NCI-H1930 (cell line): ENCODE measurements at places on chromosomes 3 and 15.

DNA sequence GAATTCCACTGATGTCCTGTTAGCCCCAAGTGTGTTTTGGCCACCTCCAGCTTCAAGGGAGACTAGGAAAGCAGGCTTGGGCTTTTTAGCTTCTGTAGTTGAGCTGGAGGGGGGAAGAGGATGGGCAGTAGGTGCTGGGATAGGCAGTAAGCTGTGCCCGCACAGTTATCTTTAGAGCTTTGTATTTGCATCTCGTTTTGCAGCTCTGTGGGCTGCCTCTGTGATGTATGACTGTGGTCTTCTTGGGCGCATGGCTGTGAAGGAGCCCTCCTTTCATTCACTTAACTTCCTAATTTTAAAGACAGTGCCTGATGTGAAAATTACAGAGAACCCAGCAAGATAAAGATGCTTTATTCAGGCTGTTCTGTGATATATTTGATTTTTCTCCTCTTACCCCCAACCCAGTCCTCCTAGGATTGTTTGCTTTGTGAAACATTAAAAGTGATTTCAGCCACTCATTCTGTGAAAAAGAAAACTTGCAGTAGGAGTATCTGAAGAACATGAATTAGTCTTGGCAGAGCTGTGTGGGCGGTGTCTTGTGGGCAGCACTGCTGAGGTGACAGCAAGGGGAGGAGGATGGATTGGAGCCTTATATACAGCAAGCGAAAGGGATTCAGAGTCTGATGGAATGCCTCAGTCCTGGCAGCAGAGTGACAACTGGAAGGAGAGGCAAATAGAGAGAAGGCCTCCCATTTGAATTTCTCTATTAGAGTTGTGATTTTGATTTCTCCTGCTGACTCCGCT lies 74.3 kb downstream of the LARS2 start:
- no peak for DNase-seq

GRCh38 chr3:14793126-14793857 lies 25.5 kb upstream of the FGD5 start:
- no peak for DNase-seq

GRCh38 chr3:133138017-133138416 lies 99.8 kb downstream of the TMEM108 start:
- DNase-seq = no peak

DNA sequence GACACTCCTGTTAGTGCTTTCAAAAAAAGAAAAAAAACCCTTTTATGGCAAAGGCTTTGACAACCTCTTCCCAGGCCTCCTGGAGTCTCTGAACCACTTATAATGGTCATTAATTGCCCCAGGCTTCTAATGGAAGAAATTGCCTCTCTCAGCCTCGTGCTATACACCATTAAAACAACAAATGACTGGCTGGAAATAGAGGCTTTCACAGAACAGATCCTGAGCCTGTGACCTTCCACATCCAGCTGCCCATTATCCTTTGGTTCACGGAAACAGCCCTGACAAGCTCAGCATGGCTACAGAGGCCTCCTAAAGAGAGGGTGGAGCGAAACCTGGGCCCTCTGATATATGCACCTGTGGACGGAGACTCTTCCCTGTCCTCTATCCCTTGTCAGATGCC lies 26.8 kb upstream of the MKRN3 start:
- DNase-seq = no peak

DNA sequence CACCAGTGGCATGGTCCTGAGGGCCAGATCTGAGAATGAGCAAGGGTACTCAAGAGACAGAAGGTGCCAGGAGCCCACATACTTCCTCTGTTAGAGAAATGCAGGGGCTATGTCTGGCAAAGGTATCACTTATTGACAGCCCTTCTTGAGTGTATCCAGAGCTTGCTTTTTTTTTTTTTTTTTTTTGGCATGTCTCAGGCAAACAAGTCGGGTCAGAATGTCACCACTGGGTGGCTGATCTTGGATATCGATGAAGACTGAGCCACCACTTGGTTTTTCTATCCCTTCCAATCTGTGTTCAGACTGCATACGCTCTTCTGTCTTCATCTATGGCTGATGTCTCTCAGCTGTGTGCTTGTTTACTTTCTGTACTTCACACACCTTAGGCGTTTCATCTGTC lies 363.4 kb upstream of the C2CD4B start:
- DNase-seq = no peak

DNA sequence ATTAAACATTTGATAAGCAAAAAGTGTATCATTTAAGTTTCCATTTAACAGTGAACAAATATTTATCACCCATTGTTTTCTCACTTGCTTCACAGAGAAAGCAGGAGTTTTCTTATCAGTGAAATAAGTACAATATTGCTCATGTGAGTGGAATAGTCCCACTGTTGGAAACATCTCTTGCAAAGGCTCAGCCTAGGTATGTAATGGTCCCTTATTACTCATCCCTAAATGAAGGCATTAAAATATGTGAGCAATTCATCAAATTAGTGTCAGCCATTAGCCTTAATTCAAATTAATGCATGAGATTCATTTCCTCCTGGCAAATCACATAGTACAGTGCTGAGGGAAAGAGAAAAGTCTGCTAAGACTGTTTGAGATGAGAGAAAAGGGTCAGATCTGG lies 9.6 kb upstream of the FMN1 start:
- DNase-seq = no peak

DNA sequence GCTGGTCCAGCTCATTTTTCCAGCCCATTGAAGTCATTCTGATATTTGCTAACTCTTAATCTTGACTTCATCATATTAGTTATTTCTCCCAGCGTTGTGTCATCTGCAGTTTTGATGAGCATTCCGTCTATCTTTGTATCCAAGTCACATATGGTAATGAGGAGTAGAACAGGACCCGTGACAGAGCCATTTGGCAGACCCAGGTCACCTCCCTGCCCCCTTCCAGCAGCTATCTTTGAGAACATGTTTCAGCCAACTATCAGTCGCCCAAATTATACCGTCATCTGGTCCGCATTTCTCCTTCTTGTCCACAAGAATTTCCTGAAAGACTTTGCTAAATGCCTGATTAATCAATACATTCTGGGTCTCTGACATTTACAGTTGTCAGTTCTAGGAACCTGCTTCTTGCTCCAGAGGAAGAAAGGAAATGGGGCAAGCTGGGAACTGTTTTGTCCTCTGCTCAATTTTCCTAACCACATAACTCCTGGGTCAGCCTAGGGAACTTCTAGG lies 347.1 kb upstream of the NR2E3 start:
- no peak for DNase-seq

GRCh38 chr15:75348562-75349350 lies 1.9 kb downstream of the NEIL1 start:
- no peak for DNase-seq

- DNase-seq = no peak
These were observed 1.7 kb upstream of the NME9 start for GRCh38 chr3:138331143-138331894.

GRCh38 chr15:78104566-78105475 lies 12.5 kb downstream of the SH2D7 start:
- no peak for DNase-seq

DNA sequence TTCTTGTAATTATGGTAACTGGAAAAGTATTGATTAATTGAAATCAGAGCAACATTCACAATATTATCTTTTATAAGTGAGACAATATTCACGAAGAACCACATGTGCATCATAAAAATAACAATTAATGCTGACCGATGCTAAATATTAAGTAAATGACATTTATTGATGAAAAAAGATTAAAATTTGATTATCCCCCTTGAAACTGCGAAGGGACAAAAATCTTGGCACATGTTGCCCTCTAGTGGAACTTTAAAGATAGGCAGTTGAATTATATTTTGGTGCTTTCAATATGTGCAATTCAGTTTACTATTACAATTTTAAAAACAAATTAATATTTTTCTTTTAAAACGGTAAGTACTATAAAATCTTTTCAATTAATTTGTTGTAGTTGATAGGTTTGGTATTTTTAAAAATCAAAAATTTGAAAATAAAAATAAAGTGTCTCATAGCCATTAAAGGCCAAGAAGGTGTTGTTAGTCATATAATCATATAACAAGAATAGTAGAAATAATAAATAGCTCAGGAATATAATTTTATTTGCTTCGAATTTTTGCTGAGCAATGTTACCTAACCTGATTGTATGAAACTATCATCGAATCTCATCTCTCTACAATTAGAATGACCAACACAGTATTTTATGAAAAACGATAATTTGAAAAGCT lies 270.2 kb downstream of the ROBO1 start:
- no peak for DNase-seq

DNA sequence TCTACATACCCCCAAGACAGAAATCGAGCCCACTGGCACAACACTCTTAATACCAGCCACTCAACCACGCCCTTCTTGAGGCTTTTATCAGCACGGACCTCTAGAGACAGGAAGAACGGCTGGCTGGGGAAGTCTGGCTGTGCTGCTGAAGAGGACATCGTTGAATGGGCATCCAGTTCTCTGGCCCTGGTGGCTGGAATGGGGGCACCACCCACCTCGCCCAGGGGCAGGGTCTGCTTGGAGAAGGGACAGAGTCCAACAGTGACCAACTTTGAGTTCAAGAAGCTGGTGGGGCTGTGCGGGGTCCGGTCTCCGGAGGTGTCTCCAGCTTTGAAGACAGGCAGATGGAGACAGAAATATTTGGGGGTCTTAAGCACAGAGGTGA lies 77.5 kb downstream of the ATP10A start:
- no peak for DNase-seq

GRCh38 chr15:40157778-40158447 lies 3.0 kb upstream of the BUB1B start:
- DNase-seq = no peak
